T-helper 1 cell treated with Interleukin-12 subunit alpha and Interleukin-12 subunit beta and Interleukin-4 antibody, amounts not matched to agents 30 ng/mL and 1 ng/mL, for 36 hours (primary cell): ENCODE measurements at places on chromosomes 11 and 22. TPM values are rescaled to one million over a fixed set of nuclear protein-coding genes. Genes with fewer than 3 reads are reported as not detected.

VPREB3 gene
- total RNA-seq, result not detected in 2 replicates

KRTAP5-8 gene
- 0.29 TPM in 1 of 2 replicates, not detected in the other for total RNA-seq

DEUP1 gene
- not detected in 2 replicates for total RNA-seq

LRRC56 gene
- total RNA-seq, result 1.4 and 1.6 TPM in 2 replicates

PDE3B gene
- 113 and 125 TPM in 2 replicates for total RNA-seq

UBQLN3 gene
- 0.20 TPM in 1 of 2 replicates, not detected in the other for total RNA-seq

OR10A6 gene
- not detected in 2 replicates for total RNA-seq

ST14 gene
- not detected in 2 replicates for total RNA-seq

PGA5 gene
- total RNA-seq, result not detected in 2 replicates

CTSW gene
- total RNA-seq, result 28.8 and 29.5 TPM in 2 replicates

P2RY6 gene
- not detected in 2 replicates for total RNA-seq

PATE3 gene
- total RNA-seq, result not detected in 2 replicates

QSER1 gene
- 13.3 and 13.6 TPM in 2 replicates for total RNA-seq

ISX gene
- not detected in 2 replicates for total RNA-seq

SMDT1 gene
- total RNA-seq, result 82.5 and 85.9 TPM in 2 replicates

DNAJC24 gene
- 17.1 and 17.5 TPM in 2 replicates for total RNA-seq

SLC37A2 gene
- 0.15 and 0.29 TPM in 2 replicates for total RNA-seq

SCUBE1 gene
- 0.39 and 0.44 TPM in 2 replicates for total RNA-seq

OR10G8 gene
- not detected in 2 replicates for total RNA-seq

HBG1 gene
- not detected in 2 replicates for total RNA-seq

MMP1 gene
- not detected in 2 replicates for total RNA-seq

ARHGAP32 gene
- total RNA-seq, result 3.0 TPM in 2 replicates

OR5P2 gene
- total RNA-seq, result not detected in 2 replicates

ZNF202 gene
- 16.5 and 20.7 TPM in 2 replicates for total RNA-seq

LGALS12 gene
- 0.17 TPM in 1 of 2 replicates, not detected in the other for total RNA-seq

ELF5 gene
- total RNA-seq, result not detected in 2 replicates

KRTAP5-5 gene
- total RNA-seq, result not detected in 2 replicates

SCGB1C1 gene
- total RNA-seq, result not detected in 2 replicates
